ENCODE measurements at places on chromosomes 1 and 21.

- DNase-seq: no peak
These were observed 213.5 kb upstream of the MAP1LC3C start for GRCh38 chr1:242212401-242212800.

GRCh38 chr1:111399792-111400610 is 27.5 kb downstream of the OVGP1 start:
- DNase-seq: no peak

DNA sequence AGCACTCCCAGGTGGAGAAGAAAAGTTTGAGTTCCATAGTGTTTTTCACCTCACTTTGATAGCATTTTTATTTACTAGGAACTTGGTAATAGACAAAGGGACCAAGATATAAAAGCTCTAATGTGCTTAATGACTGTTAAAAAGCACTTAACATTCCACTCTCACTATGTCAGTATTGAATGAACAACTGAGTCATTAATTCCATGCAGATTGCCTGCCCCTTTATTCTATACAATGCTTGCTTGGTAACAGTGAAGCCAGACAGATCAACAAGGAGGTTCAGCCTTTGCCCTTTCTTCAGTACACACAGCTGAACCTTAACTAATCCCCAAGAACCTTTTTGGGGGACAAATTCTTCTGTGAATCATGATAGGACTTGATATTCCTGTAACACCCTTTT is 425.5 kb downstream of the NUF2 start:
- no peak for DNase-seq

DNA sequence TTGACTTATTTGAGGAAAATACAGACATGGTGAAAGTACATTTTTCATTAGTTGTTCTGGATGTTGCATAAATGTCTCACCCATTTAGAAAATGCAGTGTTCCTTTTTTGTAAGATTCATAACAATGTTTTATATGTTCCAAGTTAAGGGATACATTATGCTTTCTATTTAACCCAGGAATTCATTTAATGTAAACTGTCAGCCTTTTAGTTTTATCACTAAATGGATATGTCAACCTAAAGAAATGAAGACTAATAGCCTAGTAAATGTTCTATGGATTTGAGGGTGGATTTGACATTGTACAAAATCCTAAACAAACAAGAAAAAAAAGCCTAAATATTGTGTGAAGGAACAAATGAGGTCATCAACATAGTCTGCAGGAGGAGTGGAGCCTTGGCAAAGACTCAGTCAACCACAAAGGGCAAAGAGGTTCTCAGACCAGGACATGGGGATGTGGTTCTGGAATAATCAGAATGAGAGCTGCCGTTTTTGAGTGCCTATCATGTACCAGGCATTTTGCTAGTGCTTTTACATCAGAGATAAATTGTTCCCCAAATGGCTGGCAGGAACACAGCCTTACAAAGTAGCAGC is 8.8 kb upstream of the INSL5 start:
- no peak for DNase-seq

DNA sequence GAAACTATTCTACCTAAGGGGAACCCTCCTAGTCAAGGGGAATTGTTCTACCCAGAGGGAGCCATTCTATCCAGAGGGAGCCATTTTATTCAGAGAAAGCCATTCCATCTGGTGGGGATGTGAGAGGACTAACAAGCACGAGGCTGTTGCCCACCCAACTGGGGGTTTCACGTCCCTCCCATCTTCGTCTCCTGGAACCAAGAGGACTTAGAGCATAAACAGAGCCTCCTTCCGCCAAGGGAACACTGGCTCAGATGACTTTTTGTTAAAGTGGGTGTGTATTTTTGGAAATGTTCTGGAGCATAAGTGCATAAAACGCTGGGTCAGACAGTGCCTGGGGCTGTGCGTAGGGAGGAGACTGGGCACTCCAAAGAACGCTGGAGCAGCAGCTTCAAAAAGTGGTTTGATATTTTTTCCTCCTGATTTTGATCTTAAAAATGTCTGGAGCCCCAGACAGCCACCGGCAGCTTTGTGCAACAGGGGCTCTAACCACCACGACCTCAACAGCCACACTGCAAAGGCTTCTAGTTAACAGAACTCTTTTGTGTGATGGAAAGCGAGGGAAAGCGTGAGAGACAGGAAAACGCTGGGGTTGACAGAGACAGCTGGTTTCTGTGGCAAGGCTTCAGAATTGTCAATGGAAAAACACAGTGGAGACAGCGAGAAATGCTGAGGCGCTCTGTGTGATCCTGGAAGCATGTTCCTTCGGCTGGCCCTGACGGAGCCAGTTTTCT is 363.6 kb upstream of the CAMK1G start:
- no peak for DNase-seq

DNA sequence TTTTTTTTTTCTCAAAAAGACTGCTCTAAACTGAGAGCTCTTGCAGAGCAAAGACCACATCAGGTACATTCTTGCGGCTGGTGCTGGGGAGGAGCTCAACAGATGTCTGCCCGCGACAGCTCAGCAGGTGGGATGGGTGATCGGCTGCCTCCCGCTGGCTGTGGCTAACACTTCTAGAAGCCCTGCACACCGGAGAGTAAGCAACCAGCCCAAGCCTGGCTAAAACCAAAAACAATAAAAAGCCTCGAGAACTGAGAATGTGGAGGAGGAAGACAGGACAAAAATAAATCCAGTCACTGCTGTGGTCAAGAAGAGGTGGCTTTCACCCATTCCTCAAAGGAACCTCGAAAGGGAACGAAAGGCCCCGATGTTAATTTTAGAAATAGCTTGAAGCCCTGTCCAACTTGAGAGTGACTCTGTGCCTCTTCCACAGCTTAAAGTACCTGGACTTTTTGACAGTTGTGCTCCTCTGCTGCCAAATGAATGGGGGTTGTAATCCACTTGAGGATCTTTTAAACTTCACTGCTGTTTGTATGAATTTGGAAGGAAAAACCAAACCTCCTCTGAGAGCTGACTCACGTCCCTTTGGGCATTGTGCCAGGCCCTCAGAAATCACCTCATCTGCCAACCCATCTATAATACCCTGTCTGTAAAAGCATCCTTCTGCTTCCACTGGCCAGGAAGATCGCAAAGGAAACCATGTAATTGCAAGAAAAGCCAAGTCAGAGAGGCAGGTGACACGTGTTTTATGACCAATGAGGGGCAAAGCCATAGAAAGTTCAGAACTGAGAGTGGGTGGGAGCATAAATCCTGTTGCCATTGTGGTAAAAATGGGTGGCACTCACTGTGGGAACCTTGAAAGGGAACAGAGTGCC is 78.6 kb downstream of the KCNN3 start:
- peak; percentile 16 for DNase-seq
